ENCODE measurements at places on chromosomes 11 and 22. TPM values are rescaled to one million over a fixed set of nuclear protein-coding genes. Genes with fewer than 3 reads are reported as not detected.

Gene OTOG
- polyA plus RNA-seq, result 0.41 TPM

- no peaks in the 10 kb centered on the region for H3K27me3 ChIP-seq
- no peaks in the 10 kb centered on the region for H3K4me1 ChIP-seq
- H3K27ac ChIP-seq, result no peak overlapping the region
Measured at GRCh38 chr22:30413745-30414524, 11.6 kb upstream of the MTFP1 start.

- no peaks in the 10 kb centered on the region for H3K36me3 ChIP-seq
- no peak overlapping the region for H3K27ac ChIP-seq
- peak; percentile 69 for DNase-seq
- H3K4me1 ChIP-seq, result peaks cover 24% of the 10 kb centered on the region
Measured at GRCh38 chr11:110173811-110174644, 80.8 kb downstream of the ZC3H12C start.

- no peaks in the 10 kb centered on the region for H3K36me3 ChIP-seq
- H3K27ac ChIP-seq, result no peak overlapping the region
- no peak for DNase-seq
- H3K27me3 ChIP-seq, result no peaks in the 10 kb centered on the region
- H3K4me3 ChIP-seq, result no peak overlapping the region
Measured at GRCh38 chr22:45096256-45096907, 67.3 kb upstream of the NUP50 start.

Gene SOX10
- polyA plus RNA-seq, result 3.8 TPM

Gene PRRG4
- 0.50 TPM for polyA plus RNA-seq

Gene OR51E2
- not detected for polyA plus RNA-seq

Gene TTC12
- polyA plus RNA-seq, result 4.7 TPM

- H3K27me3 ChIP-seq, result no peaks in the 10 kb centered on the region
- no peaks in the 10 kb centered on the region for H3K36me3 ChIP-seq
- H3K4me3 ChIP-seq, result no peak overlapping the region
- no peaks in the 10 kb centered on the region for H3K4me1 ChIP-seq
Measured at GRCh38 chr11:64219354-64219684, 6.7 kb downstream of the TRPT1 start.

GRCh38 chr11:103234974-103235373 lies 125.7 kb downstream of the DYNC2H1 start:
- no peaks in the 10 kb centered on the region for H3K27me3 ChIP-seq
- no peaks in the 10 kb centered on the region for H3K36me3 ChIP-seq
- no peak overlapping the region for H3K27ac ChIP-seq

Gene PLAAT5
- polyA plus RNA-seq, result 18.7 TPM

DNA sequence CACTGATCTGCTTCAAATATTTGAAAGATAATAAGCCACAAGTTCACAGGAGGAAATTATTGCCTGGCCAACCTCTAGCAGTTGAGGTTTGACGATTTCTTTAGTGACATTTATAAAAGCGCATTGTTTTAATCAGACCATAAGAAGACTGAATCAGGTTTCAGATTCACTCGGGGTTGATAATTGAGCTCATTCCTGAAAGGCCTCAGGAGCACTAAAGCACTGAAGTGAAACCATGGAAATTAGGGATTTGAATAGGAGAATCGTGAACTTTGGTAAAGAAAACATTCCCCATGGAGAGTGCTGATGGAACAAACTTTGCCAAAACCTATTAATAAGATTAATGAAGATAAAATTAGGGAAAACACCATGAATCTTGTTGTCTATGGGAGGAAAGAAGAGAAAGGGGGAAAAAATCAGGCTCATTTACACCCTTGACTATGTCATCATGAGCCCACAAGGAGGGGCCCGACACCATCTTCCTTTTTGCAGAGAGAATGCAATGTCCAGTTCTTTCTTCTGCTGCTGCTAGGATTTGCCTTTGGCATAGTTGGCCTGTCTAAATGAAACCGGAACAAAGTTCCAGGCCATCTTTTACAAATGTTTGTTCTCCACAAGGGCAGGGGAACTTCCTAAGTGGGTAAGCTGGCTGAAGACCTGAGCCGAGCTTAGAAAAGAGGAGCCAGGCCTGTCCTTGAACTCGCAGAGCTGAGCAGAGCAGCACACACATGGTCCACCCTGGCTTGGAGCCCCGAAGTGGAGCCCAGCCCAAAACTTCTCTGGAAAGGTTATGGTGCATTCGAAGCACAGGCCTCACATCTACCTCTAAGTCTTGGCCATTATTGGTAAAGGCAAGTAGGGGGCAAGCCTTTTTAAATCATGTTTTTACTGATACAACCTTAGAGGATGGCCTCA lies 56.1 kb upstream of the EIF3M start:
- H3K27me3 ChIP-seq, result no peaks in the 10 kb centered on the region
- no peaks in the 10 kb centered on the region for H3K36me3 ChIP-seq
- no peak overlapping the region for H3K27ac ChIP-seq
- no peak for DNase-seq
- no peak overlapping the region for H3K4me3 ChIP-seq

GRCh38 chr22:31160328-31160978 lies 471 bp downstream of the RNF185 start:
- no peak for DNase-seq
- H3K4me3 ChIP-seq, result peak overlapping the region; percentile 87
- H3K36me3 ChIP-seq, result no peaks in the 10 kb centered on the region
- peaks cover 3% of the 10 kb centered on the region for H3K4me1 ChIP-seq

DNA sequence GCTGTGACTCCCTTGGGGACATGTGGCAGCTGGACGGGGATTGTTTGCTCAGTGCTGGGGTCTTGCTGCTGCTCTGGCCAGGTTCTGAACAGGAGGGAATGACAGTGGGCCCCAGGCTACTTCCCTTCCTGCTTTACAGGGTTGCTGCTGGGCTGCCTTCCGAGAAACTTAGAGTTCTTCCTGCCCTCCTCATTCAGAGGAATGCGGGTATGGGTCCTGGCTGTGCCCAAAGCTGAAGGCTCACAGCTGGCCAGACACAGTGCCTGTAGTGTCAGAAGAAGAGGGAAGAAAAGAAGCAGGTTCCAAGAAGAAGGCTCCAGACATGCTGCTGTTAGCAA lies 108.3 kb upstream of the PARVA start:
- DNase-seq, result no peak
- no peak overlapping the region for H3K4me3 ChIP-seq
- no peaks in the 10 kb centered on the region for H3K4me1 ChIP-seq
- H3K27ac ChIP-seq, result no peak overlapping the region
- no peaks in the 10 kb centered on the region for H3K27me3 ChIP-seq

- no peaks in the 10 kb centered on the region for H3K4me1 ChIP-seq
- H3K27me3 ChIP-seq, result no peaks in the 10 kb centered on the region
- no peak overlapping the region for H3K27ac ChIP-seq
- no peaks in the 10 kb centered on the region for H3K36me3 ChIP-seq
Measured at GRCh38 chr22:47574556-47574955, 812.1 kb downstream of the TBC1D22A start.

- H3K27ac ChIP-seq, result no peak overlapping the region
- no peak for DNase-seq
- H3K27me3 ChIP-seq, result peaks cover 14% of the 10 kb centered on the region
- no peaks in the 10 kb centered on the region for H3K36me3 ChIP-seq
Measured at GRCh38 chr11:107017433-107018218, 650 bp downstream of the GUCY1A2 start.

GRCh38 chr22:25760848-25761595 lies 19.0 kb downstream of the MYO18B start:
- no peak overlapping the region for H3K27ac ChIP-seq
- H3K4me1 ChIP-seq, result no peaks in the 10 kb centered on the region
- no peak for DNase-seq

GRCh38 chr11:70341881-70342429 lies 56.4 kb upstream of the CTTN start:
- H3K27me3 ChIP-seq, result no peaks in the 10 kb centered on the region
- H3K4me3 ChIP-seq, result no peak overlapping the region
- H3K4me1 ChIP-seq, result no peaks in the 10 kb centered on the region

Gene NCAPD3
- 27.1 TPM for polyA plus RNA-seq

GRCh38 chr11:124877631-124877909 lies 12.3 kb downstream of the ROBO3 start:
- H3K4me3 ChIP-seq, result no peak overlapping the region
- no peaks in the 10 kb centered on the region for H3K36me3 ChIP-seq
- DNase-seq, result no peak
- peaks cover 33% of the 10 kb centered on the region for H3K27me3 ChIP-seq

- no peak overlapping the region for H3K27ac ChIP-seq
- H3K36me3 ChIP-seq, result no peaks in the 10 kb centered on the region
- H3K4me1 ChIP-seq, result no peaks in the 10 kb centered on the region
- DNase-seq, result no peak
- H3K27me3 ChIP-seq, result no peaks in the 10 kb centered on the region
Measured at GRCh38 chr11:128152796-128153696, 434.3 kb downstream of the ETS1 start.

Gene LRRC10B
- polyA plus RNA-seq, result 1.1 TPM

- DNase-seq, result no peak
- no peaks in the 10 kb centered on the region for H3K4me1 ChIP-seq
- H3K4me3 ChIP-seq, result no peak overlapping the region
Measured at GRCh38 chr11:26974996-26975395, 18.9 kb upstream of the FIBIN start.

Gene ADAMTS15
- polyA plus RNA-seq, result 1.7 TPM
